ENCODE measurements at places on chromosomes 11 and 22.

DNA sequence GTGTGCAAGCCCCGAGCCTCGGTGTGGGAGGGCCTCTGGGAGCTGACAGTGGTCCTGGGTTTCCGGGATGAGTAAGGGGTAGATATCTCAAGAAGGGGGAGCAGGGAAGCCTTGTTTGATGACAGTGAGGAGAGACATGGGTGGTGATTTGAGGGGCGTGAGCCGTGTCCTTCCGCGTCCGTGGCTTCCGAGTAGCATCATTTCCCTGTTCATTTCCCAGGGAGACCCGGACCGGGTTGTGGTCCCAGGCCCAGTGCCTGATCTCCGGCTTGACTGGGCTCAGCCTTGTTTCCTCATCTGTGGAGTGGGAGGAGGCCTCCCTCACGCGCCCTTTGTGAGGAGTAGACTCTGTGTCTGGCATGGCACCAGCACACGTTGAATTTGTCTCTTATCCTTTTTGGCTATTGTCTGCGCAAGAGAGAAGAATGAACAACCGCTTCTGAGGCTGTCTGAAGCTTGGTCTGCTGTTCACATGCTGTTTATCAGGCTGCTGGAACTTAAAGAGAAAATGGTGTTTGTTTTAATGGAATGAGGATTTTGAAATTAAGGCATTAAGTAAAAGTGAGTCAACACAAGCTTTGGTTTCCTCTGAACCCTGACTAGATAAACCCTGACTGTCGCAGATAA lies 348.5 kb downstream of the TBC1D22A start:
- no peak for DNase-seq

- DNase-seq = no peak
These were observed 39.2 kb upstream of the SLC36A4 start for GRCh38 chr11:93236741-93237675.

GRCh38 chr11:67503119-67504004 lies 1.8 kb downstream of the PITPNM1 start:
- no peak for DNase-seq

DNA sequence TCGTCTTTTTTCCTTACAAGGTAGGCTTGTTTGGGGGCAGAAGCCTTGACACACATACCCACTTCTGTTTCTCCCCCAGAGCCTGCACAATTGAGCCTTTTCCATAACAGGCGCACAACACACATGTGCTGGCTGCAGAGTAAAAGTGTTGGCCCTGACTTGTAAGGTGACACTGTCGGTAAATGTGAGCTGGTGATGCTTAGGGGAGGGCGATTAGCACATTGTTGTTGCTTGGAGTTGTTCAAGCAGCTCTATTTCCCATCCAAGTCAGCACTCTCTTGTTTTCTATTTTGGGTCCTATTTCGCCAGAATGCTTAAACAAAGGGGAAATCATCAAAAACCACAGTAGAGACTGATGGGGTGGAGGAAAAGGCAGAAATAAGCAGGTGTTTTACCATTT lies 51.9 kb upstream of the PTPRJ start:
- DNase-seq = no peak
